Right cardiac atrium (tissue), 5 donors: ENCODE measurements at places on chromosomes 12 and 14. TPM values are rescaled to one million over a fixed set of nuclear protein-coding genes. Genes with fewer than 3 reads are reported as not detected.

DNA sequence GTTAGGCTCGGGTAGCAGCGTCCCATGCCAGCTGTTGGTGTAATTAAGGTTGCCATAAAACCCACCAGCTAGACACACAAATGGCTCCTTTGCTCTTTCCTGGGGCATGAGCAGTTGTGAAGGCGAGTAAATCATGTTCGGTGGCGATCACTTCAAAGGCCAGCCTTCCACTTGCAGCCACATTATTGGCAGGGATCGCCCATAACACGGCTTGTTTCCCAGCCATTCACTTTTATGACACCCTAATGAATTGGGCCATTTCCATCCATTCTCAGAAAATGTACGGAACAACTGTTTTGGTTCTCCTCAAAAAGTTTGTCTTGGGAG lies 63.4 kb downstream of the BEGAIN start:
- no peak for DNase-seq

DNA sequence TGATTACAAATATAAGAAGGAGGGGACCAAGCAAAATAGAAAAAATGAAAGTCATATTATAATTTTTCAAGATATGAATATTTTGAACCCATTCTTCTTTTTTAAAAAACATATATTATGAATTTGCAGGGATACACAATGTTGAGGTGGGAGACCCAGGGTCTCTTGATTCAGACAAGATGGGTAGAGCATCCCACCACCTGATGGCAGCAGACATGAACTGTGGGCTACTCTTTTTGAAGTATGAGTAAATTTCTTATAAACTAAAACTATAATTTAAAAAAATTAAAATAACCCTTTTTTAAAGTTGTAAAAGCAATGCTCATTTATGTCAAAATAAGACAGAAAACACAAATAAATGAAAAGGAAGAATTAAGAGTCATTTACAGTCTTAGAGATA lies 202.7 kb upstream of the PRICKLE1 start:
- no peak for DNase-seq

DNA sequence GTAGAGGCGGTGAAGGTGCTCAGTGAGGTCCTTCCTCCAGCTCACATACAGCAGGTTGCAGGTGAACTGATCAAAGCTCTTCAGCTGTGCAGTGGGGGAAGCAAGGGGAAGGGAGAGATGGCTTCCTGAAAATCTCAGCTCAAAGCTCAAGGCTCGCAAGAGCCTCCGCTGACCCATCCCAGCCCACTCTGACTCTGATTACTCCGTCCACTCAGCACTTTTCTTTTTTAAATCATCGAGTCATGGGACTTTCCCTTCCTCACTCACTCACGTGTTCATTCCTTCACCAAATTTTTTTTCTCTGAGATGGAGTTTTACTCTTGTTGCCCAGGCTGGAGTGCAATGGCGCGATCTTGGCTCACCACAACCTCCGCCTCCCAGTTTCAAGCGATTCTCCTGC lies 4.7 kb downstream of the ABCD4 start:
- DNase-seq, result no peak

DNA sequence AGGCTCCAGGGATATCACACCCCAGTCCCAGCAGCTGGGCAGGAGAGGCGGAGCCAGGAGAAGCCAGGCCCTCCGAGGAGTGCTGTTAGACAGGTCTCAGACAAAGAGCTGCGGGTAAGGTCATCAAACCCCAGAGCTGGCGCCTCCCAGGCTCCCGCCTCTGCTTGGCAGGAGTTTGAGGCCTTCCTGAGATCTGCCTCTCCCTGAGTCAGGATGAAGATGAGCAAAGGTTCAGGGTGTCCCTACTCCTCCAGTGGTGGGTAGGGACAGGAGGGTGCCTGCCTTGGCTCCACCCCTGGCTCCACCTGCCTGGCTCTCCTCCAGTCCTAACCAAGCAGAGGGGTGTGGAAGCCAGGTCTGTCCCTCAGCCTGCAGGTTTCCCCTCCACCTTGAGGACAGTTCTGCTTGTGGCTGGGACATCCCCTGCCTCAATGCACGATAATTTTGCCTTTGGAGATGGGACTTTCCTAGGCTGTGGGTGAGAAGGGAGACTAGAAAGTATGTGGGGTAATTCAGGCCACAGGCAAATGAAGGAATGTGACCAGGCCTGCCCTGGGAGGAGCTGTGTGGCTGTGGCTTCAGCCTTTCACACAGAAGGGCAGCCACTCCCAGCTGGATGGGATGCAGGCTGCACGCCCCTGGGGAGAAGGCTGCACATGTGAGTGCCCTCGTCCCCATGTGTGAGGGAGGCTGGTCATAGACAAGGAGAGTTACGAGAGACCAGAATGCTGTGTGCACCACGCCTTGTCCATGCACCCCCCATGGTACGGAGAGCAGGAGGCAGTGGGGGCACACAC lies 2.2 kb downstream of the PLEKHG6 start:
- DNase-seq, result no peak

Gene CNTN1
- polyA plus RNA-seq, result 0.41 TPM

Gene TCTN2
- 3.2 TPM for polyA plus RNA-seq

DNA sequence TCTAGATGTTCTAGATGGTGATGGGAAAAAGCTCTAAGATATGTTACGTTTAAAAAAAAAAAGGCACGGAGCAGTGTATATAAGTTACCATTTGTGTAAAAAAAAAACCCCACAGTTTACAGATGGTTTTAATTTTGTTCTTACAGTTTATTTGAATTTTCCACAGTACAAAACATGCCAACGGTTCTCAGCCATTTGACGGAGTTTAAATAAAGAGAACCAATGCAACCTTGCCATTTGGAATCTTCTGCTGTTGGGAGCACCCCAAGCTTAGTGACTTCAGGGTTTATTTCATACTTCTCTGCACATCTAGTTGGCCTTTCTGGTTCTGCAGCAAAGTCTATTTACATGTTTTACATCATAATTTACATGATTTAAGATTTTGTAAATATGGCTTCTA lies 7.7 kb upstream of the HPD start:
- DNase-seq, result no peak

Gene KRT83
- polyA plus RNA-seq, result not detected

Gene TMEM116
- polyA plus RNA-seq, result 9.3 TPM

Gene CLEC1A
- polyA plus RNA-seq, result 3.5 TPM

- no peak for DNase-seq
These were observed 190.8 kb downstream of the SLC41A2 start for GRCh38 chr12:104767261-104767660.

DNA sequence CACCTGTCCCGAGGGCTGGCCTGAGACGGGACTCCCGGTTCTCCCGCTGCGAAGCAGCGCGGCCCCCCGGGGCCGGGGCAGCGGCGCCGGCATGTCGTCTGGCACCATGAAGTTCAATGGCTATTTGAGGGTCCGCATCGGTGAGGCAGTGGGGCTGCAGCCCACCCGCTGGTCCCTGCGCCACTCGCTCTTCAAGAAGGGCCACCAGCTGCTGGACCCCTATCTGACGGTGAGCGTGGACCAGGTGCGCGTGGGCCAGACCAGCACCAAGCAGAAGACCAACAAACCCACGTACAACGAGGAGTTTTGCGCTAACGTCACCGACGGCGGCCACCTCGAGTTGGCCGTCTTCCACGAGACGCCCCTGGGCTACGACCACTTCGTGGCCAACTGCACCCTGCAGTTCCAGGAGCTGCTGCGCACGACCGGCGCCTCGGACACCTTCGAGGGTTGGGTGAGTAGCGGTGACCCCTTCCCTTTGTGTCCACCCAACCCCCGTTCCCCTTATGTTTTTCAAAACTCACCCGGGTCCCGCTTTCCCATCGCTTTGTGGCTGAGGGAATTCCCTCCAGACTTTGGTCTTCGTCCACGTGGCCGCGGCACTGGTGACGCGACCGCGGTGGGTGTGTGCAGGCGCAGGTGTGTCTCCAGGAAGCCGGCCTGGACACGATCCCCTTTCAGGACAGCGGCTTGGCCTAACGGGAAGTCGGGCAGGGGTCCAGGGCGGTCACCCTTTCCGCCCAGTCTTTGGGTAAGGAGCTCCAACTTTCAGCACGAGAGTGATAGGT lies 826 bp downstream of the PRKCH start:
- DNase-seq, result peak; percentile 55

GRCh38 chr12:57549203-57549908 lies 488 bp upstream of the KIF5A start:
- DNase-seq, result no peak

Gene TGM1
- polyA plus RNA-seq, result 0.16 TPM

DNA sequence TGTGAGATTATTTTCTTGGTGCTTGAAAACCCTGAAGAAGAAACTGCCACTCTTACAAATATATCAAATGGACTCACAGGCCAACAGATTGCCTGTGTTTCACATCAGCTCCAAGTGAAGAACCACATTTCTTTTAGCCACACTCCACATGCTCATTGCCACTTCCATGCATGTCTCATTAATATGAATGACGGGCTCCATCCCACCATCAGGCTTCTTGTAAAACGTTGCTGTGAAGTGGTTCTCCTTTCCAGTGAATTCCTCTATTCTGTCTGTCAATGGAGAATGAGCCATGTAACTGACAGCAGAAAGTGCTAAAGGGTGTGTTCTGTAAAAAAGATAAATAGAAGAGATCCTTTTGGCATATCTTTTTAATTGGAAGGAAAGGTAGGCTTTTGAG lies 188.2 kb upstream of the RMST start:
- no peak for DNase-seq

DNA sequence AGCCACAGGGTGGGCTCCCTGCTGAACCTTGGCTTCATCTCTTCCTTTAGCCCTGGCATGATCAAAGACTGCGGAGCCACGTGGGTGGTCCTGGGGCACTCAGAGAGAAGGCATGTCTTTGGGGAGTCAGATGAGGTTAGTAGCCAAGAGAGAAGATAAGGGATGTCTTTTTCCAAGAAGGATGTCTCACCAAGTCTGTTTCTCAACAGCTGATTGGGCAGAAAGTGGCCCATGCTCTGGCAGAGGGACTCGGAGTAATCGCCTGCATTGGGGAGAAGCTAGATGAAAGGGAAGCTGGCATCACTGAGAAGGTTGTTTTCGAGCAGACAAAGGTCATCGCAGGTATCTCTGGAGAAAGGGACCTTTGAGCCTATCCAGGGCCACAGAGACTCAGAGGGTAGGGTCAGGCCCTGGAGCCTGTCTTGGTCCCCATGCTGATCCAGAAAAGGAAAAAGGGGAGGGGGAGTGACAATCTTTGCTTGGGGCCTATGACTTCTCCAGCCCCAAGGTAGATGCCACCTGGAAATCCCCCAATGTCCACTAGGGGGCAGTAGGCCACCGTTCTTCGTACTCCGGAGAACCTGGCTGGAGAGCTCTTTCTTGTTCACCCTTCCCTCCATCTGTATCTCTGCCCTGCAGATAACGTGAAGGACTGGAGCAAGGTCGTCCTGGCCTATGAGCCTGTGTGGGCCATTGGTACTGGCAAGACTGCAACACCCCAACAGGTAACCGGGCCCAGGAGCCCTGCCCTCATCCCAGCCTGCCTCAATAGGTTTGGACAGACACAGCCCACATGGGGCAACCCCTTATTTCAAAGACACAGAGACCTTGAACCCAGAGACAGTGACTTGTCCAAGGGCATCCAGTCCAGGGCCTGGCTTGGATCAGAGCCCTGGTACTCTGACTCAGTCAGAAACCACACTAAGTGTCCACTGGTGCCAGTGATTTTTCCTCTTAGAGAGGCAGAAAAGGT lies 2.0 kb downstream of the TPI1 start:
- DNase-seq, result peak; percentile 83

GRCh38 chr12:74957231-74957630 lies 252.4 kb downstream of the KCNC2 start:
- no peak for DNase-seq

DNA sequence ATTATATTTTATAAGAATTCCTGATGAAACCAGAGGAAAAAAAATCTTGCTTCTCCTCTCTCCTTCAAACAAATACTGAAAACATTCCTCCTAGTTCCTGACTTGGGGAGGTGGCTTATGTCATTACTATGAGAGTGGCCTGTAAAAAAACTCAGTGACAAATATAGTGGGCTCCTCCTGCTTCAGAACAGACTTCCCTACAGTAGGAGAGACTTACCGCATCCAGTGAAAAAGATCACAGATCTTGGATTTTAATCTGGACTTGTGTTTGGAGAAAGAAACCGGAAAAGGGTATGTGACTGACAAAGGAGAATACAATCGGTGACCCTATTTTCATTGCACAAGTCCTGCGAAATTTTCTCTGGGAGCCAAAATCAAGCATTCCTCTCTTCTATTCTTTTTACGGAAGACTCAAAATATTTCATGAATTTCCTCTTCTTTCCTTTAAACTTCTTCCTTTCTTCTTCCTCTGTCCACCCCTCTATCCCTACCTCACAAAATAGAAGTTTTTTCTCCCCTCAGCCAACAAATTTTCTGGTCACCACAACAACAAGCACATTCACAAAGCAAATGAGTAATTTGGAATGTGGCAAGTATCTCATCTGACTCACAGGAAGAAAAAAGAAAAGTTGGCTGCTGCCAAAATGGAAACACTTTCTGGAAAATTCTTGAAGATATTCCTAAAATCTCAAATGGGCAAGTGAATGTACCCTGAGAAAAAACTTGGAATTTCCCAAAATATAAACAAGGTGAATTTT lies 185.1 kb upstream of the CDKN3 start:
- no peak for DNase-seq

DNA sequence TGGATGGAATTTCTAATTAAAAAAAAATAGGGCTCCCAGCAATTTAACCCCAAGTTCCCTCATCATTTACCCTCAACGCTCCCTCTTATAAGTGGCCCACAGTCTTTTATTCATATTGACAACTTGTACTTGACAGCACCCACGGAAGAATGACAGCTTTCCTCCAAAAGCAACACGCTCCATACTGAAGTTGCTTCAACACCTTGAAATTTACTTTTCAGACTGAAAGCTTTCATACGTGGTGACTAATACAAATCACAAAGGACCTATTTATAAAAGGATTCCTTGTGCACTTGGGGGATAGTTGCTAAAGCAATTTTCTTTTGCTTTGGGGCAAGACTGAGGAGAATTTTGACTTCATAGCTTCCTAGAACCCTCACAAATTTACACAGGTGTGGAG lies 1629.4 kb upstream of the SEL1L start:
- DNase-seq, result no peak

Gene BAZ1A
- 5.0 TPM for polyA plus RNA-seq

Gene CALCOCO1
- polyA plus RNA-seq, result 121 TPM

DNA sequence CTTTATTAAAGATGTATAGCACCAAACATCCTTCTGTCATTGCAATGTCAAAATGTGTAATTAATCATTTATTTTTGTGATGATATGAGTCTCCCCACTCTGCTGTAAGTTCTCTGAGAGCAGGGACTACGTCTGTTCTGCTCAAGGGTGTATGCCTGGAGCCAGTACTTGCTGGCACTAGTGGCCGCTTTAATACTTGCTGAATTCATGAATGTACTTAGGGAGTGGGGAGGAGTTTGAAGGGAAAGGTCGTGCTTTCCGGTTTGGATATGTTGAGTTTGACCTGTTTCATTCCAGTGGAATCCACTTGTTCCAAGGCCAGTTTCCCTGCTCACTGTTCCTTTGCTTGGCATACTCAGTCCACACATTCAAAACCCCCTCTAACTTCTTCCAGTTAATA lies 1.9 kb upstream of the DCAF5 start:
- DNase-seq, result no peak

GRCh38 chr12:41924111-41924510 lies 220.6 kb downstream of the GXYLT1 start:
- DNase-seq, result no peak

DNA sequence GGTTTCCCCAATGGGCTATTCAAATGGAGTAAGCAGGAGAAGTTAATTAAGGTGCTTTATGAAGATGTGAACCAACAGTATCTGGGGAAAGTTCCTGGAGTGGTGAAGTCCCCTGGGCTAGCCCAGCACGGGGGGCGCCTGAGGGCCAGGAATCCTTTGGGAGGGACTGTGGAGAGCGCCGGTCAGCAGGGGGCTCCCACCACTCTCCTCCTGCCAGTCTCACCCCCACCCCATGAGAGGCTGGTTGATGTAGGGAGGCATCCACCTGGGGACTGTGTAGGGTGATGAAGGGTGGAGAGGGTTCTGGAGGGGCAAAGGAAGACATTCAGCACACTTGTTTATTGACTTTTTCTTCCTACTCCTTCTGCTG lies 4.4 kb downstream of the CEBPE start:
- no peak for DNase-seq

Gene OR4K5
- polyA plus RNA-seq, result not detected
